ENCODE measurements at places on chromosomes 7 and 10.

- no peak for DNase-seq
Measured at GRCh38 chr7:44195889-44196288, 4.9 kb upstream of the YKT6 start.

GRCh38 chr7:107220356-107220755 is 51.6 kb downstream of the HBP1 start:
- DNase-seq = no peak

DNA sequence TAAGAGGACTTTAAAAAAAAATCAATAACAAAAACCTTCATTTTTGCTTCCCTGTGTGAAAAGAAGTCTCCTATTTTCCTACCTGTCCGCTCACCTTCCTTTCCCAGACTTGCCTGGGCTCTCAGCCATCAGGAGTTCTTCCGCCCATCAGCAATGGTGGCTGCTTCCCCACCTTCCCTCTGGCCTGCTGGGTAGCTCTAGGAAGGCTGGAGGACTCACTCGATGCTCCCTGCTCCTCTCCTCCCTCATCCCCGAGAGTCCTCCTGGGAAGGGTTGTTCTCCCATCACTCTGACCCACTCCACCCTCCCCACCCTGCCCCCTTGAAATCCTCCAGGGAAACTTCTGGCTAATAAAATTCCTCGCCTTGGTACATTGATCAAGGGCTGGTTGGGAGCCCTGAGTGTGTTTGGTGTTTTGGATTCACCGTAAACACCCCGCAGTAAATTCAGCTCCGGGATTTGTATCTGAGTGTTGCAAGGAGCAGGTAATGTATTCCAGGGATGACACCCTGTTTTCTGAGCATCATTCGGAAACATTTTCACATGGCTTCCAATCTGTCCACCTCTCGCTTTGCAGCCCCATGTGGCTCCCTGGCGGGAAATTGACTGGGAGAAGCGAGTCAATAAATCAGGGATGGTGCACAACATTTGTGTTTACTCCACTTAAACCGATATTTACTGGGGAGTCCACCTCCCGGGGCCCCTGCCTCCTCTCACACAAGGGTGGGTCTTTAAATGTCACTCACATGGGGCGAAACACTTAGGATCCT is 126.4 kb upstream of the SDK1 start:
- DNase-seq = no peak

DNA sequence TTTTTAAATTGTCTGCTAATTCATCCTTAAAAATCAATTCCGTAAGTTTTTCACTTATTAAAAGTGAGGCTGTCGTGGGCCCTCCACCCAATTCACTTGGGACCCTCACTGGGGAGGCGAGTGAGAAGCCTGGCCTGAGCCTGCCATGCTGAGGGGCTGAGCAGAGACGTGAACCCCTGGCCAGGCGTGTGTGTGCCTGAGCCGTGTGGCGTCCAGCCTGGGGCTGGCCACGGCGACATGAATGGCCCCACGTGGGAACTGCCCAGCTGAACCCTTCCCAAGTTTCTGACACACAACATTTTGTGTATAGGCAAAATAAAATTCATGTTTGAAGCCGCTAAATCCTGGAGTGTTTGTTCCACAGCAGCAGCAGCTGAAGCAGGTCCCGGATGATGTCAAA is 13.0 kb upstream of the VIPR2 start:
- no peak for DNase-seq

GRCh38 chr7:91165846-91166230 is 98.4 kb upstream of the FZD1 start:
- DNase-seq = no peak

GRCh38 chr7:150897502-150898474 is 45.5 kb downstream of the AOC1 start:
- DNase-seq = no peak

DNA sequence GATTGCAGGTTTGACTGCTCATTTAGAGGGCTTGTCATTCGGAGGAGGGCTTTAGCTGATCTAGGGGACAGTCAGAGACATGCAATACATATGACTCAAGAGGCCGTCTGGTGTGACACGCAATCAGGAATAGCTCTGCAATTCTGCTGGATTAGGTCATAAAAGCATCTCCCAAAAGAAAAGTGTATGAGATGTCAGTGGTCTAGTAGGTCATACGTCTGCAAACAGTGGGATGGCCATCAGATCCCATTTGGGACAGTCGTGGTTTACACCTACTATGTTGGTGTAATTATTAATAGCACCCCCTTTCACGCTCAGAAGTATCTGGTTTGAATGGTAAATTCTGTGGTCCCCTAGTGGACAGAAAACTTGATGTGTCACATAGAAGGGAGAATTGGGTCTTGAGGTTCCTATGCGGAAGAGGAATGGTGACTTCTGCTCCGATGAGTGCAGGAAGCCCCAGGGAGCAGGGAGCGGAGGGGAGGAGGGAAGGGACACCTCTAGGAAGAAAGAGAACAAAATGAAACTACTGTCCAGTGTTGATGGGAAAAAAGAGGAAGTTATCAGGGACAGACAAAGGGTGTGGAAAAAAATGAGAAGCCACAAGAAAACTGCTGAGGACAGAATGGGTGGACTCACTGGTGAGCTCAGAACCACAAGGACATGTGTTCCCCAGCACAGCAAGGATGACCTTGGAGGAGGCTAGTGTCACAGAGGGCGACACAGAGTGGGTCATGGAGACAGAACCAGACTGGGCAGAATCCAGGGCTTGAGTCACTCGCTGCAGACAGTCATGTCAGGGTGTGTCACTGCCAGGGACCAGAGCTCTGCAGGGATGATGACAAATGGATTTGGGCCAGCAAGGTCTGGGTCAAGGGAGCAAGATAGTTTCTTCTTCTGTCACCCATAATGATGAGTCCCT is 59.9 kb downstream of the MAP3K8 start:
- no peak for DNase-seq

DNA sequence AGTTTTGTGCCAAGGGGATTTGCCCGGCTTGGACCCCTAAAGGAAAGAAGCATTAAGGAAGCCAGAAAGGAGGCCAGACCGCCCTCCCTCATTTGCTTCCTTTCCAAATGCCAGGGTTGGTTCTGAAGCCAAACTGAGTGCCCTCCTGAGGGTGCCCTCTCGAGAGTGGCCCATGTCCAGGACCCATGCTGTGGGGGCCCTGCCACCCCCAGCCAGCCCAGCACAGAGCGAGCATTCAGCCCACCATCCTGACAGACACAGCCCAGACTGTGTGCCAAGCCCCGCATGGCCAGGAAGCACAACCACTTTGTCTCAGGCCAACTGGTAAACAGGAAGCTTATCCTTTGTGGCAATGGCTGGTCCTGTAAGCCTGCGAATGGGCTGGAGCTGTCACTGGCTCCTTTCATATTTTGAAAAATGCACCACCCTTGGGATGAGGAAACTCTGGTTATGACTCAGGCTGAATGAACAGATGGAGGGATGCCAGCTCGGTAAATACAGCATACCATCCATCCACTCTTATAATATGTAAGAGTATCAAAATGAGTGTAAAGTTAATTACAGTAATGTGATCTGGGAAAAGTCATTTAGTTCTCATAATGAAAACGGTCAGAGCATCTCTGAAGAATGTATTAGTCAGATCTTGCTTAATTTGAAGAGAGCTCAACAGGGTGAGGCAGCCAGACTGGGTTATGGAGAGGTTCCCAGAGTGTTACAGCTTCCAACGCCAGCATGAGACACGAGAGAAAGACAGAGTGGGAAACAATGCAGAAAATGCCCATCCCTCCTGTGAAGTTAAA is 65.0 kb downstream of the STK17A start:
- peak; percentile 99 for DNase-seq

- DNase-seq = no peak
Measured at GRCh38 chr10:122974023-122974422, 6.2 kb upstream of the PSTK start.

DNA sequence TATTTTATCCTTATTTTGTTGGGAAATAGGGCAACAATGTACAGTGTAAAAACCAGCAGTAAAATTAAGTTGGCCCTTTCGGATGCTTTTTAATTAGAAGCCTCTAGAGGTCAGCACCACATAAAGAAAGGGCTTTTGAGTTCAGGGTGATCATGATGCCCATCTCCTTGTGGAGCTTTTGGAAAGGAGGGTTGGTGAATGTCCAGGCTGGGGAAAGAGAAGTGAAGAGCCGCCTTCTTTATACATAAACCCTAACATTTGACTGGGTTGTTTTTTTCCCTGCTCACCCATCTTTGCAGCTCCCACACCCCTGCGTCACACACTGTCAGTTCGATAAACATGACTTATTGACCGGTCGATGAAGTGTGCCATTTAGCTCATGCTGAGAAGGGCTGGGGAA is 29.8 kb downstream of the MTURN start:
- DNase-seq = peak; percentile 65

GRCh38 chr7:106609416-106609815 is 51.5 kb downstream of the CCDC71L start:
- DNase-seq = peak; percentile 87

DNA sequence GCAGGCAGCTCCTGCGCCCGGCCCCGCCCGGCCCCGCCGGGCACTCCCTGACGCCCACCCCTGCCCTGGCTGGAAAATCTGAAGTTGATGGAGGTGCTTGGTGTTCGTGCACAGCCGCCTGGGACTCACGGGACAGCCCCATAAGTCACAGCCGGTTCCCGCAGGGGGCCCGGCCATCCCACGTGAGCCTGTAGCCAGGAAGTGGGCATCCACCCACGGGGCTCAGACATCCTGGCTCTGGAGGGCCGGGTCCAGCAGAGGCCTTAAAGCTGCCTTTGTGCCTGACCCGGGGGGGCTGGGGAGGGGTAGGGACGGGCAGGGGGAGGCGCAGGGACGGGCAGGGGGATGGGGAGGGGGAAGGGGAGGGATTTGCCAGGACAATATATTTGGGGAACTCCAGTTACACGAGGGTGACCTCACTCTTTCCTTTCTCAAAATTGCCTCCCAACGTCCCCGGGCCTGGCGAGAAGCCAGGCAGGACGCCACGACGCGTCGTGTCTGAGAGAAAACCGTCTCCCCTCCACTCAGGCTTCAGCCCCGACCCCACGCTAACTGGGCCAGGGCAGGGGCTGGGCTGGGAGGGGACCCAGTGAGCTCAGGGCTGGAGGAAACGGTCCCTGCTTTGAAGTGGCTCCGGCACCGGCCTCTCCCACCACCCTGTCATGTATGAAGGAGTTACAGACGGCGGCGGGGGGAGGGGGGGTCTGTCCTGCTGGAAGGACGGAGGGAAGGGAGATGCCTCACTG is 82.1 kb upstream of the PDGFA start:
- DNase-seq = peak; percentile 25

- DNase-seq = no peak
Measured at GRCh38 chr10:91023700-91024398, 103.0 kb upstream of the ANKRD1 start.

GRCh38 chr10:76990561-76990960 is 647.0 kb downstream of the KCNMA1 start:
- DNase-seq = no peak

GRCh38 chr7:66617295-66617694 is 11.4 kb upstream of the KCTD7 start:
- DNase-seq = no peak

DNA sequence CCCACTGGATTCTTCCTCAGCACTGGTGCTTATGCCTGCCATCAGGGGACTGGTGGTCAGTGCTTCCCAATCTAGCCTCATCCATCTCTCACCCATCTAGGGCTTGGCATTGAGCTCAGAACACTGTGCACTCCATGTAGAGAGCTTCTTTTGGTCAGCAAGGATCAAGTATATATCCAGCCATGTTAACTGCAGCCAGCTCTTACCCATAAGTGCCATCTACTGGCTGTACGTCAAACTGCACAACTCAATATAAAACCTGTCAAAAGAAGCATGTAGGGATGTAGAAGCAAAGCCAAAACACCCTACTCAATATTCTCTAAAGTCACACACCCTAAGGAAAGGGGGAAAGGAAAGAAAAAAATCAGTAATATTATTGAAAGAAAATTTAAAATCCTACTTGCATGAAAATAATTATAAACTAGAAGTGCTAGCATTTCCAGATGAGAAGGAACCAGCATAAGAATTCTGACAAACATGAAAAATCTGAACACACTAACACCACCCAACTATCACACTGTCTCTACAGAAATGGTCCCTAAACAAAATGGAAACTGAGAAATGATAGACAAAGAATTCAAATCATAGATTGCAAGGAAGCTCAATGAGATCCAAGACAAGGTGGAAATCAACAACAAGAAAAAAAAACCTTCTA is 531.1 kb upstream of the STEAP1 start:
- peak; percentile 40 for DNase-seq

- DNase-seq = no peak
Measured at GRCh38 chr10:28788252-28788651, 110.9 kb downstream of the BAMBI start.

DNA sequence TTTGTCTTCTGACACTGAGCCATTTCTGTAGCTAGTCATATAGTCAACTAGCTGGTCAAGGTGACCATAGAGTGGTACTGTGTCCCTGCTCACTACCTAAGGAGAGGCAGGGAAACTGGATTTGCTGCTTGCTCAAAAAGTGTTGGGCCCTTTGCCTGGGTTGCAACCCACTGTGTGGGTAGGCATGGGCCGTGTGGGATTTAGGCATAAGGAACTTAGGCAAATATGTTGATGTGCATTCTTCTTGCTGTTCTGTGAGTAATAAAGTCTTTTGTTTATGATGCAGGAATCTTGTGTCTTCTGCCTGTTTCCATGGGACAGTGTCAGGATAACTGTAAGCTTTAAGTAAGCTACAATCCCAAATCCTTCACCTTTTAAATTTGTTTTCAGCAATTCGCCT is 23.1 kb upstream of the TCTN3 start:
- DNase-seq = no peak

DNA sequence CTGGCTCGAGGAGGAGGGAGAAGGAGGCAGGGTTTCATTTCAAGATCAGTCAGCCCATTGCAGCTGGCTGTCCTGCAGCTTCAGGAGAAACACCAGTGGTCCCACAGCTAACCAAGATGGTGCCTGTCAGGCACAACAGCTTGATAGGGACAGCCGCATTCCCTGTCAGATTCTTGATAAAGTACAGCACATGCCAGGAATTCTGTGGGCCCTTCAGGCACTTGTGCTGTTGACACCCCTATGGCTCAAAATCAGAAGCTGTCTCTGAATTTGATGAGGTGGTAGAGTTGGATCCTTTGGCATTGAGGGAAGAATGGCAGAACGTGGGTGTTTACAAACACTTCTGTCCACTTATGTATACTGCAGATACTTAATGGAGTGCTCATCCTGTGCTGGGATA is 354.3 kb downstream of the KCNMA1 start:
- no peak for DNase-seq

DNA sequence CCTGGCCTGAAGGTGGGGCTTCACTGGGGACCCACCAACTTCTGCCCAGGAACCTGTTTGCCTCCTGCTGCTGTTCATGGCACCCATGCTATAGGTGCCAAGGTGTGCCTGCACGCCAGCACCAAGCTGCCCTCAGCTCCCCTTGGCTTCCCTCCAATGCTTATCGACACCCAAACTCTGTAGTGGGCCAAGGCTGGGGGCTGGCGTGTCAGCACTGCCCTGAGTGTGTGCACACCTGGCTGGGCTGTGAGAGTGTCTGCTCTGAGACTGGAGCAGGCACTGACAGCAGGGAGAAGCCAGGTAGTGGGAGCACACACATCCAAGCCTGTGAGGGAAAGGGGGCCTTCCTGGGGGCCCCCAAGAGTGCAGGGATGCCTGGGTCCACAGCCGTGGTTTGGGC is 43.1 kb upstream of the TUBB8 start:
- DNase-seq = no peak

Measured in astrocyte of the spinal cord (primary cell).